ENCODE measurements at places on chromosomes 6 and 20.

DNA sequence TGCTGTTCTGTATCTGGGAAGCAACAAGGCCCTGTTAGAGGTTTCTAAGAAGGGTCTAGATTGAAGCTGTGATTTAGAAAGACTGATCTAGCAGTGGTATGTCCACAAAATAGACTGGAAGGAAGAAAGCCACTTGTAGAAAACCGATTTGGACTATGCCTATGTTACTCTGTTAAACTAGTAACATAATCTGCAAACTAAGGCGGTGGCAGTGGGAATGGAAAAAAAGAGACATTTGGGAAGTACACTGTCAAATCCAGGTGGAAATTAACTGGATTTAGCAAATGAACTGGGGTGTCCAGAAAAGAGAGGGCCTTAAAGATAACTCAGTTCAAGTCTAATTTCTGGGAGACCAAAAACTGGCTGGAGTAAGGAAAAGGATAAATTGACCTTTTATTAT lies 11.6 kb downstream of the ILRUN start:
- no peak for DNase-seq

GRCh38 chr6:7901780-7902179 lies 8.8 kb downstream of the TXNDC5 start:
- DNase-seq = no peak

- no peak for DNase-seq
Observed at GRCh38 chr20:41553142-41553879, 64.9 kb downstream of the CHD6 start.

GRCh38 chr20:10065154-10065833 lies 30.5 kb downstream of the ANKEF1 start:
- DNase-seq = no peak

- DNase-seq = no peak
Observed at GRCh38 chr20:17995967-17996819, 27.4 kb downstream of the MGME1 start.

DNA sequence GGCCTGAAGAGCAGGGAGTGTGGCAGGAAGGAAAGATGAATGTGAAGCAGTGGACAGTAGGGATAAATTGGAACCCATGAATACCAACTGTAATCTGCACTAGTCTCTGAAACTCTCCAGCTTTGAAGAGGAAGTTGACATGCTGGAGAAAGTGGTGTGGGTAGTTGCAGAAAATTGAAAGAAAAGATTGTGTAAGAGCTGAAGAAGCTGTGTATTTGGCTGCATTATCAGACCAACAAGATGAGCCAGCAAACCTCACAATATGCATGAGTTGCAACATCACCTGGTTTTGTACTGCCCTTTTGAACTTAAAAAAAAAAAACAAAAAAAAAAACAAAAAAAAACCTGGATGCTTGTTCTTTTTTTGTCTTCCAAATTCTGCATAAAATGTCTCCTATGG lies 921.9 kb upstream of the EYS start:
- DNase-seq = no peak

DNA sequence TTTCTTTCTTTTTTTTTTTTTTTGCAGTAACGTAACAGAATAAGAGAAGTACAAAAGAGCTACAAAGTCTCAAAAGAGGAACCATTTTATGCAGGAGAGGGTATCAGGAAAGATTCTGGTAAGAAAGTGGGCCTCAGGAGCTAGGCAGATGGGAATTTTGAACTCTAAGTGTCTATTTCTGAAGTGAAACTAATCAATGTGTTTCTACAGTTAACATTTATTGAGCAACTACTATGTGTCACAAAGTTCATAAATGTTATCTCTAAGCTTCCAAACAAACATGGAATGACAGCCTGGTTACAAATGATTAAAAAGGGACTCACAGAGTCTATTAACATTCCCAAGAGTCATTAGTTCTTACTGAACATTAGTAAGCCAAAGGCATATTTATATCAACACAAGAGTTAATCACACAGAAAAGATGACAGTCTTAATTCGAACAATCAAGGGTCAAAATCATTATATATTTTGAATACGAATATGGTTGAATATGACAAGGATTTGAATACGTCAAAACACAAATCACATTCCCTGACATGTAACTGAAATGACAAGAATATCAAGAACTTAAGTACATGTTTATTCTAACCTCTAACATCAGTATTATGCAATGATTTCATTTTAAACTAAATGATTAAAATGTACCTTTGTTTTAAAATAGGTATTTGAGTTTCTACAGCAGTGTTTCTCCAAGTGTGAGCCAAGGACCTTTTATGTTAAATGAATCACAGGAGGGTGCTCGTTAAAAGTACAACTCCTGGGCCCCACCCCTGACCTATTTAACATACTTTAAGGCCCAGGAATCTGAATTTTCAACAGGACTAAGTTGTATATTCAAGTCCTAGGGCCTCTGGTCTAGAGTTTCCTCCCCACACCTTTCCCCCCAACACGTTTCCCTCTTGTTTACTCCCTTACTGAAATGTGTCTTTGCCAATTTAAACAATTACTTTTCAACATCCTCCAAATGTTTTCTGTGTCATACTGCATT lies 89.7 kb downstream of the ATXN1 start:
- no peak for DNase-seq

- DNase-seq = no peak
Observed at GRCh38 chr6:129368076-129368475, 341.9 kb downstream of the ARHGAP18 start.

GRCh38 chr20:47318586-47319516 lies 37.6 kb downstream of the ZMYND8 start:
- DNase-seq = peak; percentile 7

GRCh38 chr6:169587975-169588374 lies 113.9 kb downstream of the WDR27 start:
- DNase-seq = no peak

- no peak for DNase-seq
Observed at GRCh38 chr20:17394411-17394810, 136.8 kb downstream of the BFSP1 start.

DNA sequence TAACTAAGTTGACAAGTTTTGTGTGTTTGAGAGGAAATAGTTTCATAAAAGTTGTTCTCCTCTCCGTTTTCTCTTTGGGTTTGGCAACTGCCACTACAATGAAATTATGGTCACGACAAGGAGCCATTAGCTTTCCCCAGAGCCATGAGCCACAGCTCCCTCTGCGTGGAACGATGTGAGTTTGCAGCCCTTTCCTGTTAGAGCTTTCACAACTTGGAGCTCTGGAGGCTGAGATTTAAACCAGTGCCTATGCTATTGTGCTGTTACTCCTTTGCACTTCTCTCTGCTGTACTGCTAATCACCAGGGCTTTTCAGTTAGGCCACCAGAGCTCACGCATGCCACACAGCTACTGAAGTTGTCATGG lies 29.3 kb upstream of the TXNDC5 start:
- no peak for DNase-seq

DNA sequence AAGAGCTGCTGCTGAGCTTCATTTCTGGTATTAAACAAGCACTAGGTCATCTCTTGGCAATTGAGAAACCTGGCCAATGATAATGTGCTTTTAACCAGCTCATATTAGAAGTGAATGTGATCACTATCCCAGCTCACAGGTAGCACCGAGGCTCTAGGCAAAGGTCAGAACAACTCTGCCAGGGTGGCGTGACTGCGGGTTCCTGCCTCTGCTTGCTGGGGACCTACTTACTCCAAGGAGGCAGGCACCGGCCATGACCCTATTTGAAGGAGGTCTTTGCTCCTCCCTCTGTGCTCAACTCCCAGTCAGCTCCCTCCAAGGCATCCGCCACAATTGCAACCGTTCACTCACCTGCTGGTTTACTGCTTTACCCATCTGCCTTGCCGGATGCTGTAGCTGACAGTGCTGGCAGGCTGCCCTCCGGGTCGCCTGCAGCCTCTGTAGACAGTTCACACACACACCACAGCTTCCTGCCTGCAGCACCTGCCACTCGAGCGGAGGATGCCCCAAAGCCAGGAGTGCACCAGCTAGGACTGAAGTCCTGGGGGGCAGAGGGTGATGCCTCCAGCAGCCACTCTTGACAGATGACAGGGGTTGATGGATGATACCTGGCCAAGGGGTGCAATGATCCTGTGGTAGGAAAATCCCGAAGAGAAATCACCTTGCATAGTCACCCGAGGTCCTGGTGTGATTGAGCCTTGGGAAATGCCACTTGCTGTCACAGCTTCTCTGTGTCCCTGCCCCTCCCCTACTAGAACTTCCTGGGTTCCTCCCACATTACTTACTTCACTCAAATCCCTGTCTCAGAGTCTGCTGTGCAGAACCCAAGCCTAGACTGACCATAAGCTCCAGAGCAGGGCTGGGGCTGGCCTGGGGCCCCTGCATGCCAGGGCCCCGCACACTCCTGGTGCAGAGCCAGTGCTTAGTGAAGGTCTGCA lies 8.8 kb upstream of the VSX1 start:
- peak; percentile 13 for DNase-seq

GRCh38 chr6:6648692-6649343 lies 60.3 kb downstream of the LY86 start:
- DNase-seq = no peak

GRCh38 chr6:54875539-54875938 lies 29.0 kb downstream of the FAM83B start:
- DNase-seq = no peak

DNA sequence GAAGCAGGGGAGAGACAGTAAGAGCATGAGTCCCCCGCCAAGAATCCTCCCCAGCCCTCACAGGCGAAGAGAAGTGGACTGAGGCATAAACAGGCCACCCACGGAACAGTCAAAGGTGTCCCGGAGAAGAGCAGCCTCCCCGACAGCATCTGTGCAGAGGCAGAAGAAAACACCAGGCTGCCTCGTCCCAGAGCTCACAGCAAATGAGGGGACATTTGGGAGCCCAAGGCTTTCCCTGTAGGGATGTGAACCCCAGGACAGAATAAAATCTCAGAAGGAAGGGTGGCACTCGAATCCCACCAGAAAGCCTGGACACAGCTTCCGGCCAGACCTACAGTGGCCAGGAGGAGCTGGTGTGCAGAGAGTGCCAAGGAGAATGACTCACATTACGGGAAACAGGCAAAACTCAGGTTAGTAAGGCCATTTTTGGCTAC lies 90.4 kb downstream of the DLL1 start:
- no peak for DNase-seq

DNA sequence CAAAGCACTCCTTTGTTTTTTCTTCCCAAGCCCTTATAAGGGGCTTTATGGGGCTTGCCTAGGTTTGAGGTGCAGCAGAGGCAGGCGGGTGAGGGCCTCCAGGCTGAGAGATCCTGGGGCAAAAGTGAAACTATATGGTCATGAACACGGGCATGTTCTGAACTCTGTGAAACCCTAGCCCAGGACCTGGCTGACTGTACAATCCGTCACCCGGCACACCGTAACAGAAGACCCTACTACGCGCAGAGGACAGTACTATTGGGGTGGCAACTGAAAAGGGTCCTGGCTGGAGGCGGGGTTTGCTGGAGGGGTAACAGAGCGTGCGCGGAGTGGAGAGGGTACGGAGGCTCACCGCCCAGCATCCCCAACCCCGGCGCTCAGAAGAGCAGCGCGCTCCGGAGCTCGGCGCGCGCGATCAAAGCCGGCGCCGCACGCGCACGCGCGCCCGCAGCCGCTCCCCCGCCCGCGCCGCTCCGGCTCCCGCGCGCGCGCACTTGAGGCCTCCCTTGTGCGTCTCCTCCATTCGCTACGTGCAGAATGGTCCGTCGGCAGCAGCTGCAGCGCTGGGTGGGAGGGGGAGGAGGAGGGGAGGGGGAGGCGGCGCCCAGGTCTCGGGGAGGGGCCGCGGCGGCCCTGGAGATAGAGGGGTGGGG lies 54.2 kb downstream of the MRPL14 start:
- DNase-seq = peak; percentile 33

- no peak for DNase-seq
Observed at GRCh38 chr20:23205611-23206041, 119.5 kb upstream of the CD93 start.

DNA sequence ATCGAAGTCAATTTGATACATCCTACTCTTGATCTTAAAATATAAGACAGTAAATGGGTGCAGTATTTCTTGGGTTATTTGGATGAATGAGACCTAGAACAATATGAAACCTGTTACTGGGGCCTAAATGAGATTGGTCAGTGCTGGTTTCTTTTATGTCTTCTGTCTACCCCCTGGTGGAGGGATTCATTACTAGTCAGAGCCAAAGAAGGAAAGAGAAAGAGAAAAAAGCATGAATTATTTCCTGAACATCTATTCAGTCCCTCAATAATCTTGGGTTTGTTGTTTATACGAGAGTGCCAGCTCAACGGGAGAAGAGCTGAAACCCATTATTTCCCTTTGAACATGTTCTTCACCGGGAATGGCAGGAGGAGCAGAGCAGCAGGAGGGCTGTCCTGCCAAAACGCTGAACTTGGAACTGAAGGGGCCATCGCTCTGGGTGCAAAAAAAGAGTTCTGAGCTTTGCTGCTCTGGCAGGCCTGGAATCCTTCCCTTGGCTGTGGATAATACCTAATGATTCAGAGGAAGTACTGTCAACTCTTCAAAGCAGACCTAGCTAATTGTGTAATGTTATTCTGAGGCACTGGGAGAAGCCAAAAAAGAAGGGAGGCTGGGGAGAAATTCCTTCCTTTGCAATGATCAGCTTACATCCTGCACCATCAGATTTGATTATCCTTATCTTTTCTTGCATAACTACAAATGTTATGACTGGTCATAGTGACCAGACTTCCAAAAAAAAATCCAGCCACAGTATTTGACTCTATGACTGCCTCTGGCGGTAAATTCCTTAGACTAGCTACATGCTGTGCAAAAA lies 72.0 kb downstream of the BLOC1S5 start:
- no peak for DNase-seq

DNA sequence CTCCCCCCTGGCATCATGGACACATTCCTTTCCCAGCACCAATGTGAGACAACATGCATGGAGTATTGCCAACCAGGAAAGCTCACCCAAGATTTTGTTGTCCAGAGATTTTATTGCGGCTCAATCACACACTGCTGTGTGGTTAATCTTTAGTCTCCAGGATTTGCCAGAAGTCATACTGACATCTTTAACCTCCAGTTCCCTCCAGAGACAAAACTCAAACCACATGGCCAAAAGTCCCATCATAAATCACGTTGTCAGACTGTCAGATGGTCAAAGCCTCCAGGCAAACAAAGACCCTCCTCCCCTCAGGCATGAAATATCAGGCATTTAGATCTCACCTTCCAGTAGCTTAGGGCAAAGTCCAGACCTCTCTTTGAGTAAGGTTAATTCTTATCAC lies 97.3 kb upstream of the OPRM1 start:
- no peak for DNase-seq

GRCh38 chr20:25120457-25120856 lies 38.5 kb upstream of the VSX1 start:
- DNase-seq = no peak

DNA sequence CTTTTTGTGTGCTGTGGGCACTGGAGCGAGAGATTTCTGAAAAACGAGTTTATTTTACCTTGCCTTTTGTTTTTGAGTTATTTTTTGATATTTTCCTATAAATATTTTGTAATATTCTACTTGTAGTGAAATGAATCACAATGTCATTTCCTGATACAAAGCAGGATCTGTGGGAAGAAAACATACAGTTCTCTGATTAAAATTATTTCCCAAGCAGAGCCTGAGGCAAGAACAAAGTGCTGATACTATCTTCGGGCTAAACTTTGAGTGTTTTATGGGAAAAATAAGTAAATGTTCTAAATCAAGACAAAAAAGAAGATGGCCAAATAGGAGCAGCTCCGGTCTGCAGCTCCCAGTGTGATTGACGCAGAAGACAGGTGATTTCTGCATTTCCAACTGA lies 33.7 kb upstream of the ELOVL5 start:
- DNase-seq = no peak

- no peak for DNase-seq
Observed at GRCh38 chr20:504632-505075, 38.9 kb downstream of the CSNK2A1 start.

- no peak for DNase-seq
Observed at GRCh38 chr20:10671919-10672623, 1.7 kb downstream of the JAG1 start.

- DNase-seq = no peak
Observed at GRCh38 chr6:37699887-37700619, 2.4 kb upstream of the MDGA1 start.

Data from stimulated activated CD8-positive, alpha-beta memory T cell treated with anti-CD3 and anti-CD28 coated beads, Interleukin-7, amount 100 ng/mL, for 4 hours (primary cell).